ENCODE measurements at places on chromosomes 6 and 20. TPM values are rescaled to one million over a fixed set of nuclear protein-coding genes. Genes with fewer than 3 reads are reported as not detected.

DNA sequence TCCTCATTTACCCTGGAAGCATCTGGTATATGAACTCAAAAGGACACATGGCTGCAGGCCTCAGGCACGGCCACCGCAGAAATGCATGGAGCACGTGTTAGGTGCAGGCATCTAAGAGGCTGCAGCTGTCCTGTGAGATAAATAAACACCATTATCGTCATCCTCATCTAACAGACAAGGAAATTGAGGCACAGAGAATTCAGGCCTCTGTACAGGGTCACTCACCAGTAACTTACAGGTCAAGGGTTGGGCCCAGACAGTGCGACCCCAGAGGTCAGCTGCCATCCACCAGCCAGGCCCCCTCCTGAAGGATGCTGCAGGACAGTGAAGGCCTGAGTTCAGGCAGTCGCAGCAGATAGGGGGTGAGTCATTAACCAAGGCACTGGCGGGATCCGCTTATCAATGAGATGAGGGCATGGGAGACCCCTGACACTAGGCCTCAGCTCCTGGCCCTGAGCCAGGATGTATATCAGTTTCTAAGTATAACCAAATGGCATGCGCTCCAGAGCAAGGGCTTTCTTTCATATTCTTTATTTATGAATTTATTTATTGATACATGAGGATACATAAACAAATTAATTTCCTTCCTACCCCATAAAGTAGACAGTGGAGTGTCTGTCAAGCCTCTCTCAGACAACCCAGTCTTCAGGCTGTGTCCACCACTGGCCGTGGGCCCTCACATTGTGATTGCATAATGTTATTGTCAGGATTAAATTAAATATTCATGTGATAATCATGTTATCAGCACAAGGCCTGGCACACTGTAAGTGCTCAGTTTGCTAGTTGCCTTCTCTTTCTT is 316.9 kb downstream of the QKI start:
- no peak for DNase-seq

- DNase-seq, result peak; percentile 67
These were observed 1358.6 kb upstream of the GJE1 start for GRCh38 chr6:140774080-140774505.

DNA sequence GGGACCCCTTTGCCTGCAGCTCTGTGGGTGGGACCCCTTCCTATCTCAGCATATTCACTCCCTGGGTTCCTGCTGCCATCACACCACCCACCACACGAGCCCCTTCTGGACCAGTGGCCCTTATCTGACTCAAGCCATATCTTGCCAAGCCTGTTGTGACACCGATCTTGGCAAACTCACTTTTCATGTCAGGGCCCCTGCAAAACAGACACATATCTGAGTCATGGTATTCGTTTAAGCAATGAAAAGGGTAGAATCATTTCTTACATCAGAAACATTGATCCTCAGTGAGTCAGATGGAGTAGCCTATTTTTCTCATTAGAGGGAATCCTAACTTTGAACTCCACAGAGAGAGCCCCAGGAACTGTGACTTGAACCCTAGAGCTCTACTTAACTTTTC is 10.6 kb downstream of the RAET1E start:
- DNase-seq, result peak; percentile 46

- DNase-seq, result no peak
These were observed 81.9 kb upstream of the TULP1 start for GRCh38 chr6:35594503-35595186.

DNA sequence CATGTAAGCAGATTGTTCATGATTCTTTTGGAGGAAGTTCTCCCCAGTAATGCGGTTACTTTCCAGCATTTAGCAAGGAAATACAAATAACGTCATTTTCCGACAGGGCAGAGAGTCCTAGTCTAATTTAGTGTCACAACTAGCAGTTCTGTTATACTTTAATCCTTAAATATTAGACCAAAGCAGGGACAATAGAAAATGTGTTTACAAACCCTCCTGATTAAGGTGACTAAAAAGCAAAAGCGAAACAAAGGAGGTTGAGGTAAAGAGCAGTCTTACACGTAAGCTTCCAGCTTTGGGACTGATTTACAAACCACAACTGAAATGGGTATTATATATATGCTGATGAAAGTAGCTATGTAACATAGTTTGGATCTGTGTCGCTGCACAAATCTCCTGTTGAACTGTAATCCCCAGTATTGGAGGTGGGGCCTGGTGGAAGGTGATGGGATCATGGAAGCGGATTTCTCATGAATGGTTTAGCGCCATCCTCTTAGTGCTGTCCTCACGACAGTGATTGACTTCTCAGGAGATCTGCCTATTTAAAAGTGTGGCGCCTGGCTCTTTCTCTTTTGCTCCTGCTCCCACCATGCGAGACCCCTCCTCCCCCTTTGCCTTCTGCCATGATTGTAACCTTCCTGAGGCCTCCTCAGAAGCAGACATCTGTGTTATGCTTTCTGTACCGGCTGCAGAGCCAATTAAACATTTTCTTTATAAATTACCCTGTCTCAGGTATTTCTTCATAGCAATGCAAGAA is 81.9 kb downstream of the PLCB1 start:
- DNase-seq, result no peak

GRCh38 chr6:36204068-36204753 is 7.7 kb downstream of the BRPF3 start:
- no peak for DNase-seq

- DNase-seq, result peak; percentile 41
These were observed 9.4 kb upstream of the ARMC12 start for GRCh38 chr6:35727231-35727934.

DNA sequence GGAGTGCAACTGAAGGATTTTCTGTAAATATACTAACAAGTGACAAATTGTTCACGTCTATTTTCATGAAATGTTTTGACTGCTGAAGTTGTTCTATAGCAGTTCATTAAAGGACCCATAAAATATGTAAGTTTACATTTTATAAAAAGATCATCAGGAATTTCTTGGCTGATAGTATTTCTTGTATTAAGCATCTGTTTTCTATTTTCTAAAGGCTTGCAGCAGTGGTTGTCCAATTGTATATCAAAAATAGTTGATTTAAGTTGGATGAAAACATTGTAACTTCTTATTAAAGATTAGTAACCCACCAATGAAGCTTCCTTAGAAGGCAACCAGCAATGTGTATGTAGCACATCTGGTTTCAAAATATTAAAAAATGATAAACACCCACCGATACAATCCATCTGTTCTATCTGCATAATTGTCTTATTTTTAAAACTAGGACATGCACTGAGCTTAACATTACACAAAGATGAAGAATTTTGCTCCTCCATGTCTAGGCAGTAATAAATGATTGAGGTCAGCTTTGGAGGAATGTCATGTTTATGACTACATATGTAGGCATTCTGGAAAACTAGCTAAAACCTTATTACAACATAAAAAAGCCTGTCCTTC is 301.3 kb upstream of the TCF21 start:
- peak; percentile 53 for DNase-seq

DNA sequence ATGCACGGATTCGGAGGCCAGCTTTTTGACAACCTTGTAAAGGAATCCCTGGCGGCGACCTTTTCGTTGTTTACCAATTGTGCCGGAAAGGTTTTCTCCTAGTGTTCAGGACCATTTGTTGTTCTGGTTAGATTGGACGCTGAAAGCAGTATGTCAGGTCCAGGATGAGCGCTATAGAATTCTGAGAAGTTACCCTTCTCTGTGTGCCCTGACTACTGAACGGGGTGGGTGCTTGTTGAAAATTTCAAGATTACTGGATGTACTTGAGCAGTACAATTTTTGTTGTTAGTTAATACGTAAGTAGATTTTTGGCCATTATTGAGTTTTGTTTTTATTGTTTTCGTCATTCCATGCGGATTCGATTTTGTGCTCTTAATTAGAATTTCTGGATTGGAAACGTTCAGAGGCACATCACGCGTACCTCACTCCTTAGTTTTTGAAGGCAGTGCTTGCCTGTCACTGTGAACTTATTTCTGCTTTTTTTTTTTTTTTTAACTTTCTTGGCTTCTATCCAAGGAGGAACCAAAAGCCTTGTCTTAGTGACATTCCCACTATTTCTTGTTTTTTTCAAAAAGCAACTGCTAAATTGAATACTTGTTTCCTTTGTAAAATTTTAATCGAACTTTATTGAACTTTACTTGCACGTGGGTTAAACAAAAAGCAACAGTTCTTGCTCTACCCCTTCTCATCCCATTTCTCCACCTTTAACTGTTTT is 898 bp downstream of the XRN2 start:
- no peak for DNase-seq

DNA sequence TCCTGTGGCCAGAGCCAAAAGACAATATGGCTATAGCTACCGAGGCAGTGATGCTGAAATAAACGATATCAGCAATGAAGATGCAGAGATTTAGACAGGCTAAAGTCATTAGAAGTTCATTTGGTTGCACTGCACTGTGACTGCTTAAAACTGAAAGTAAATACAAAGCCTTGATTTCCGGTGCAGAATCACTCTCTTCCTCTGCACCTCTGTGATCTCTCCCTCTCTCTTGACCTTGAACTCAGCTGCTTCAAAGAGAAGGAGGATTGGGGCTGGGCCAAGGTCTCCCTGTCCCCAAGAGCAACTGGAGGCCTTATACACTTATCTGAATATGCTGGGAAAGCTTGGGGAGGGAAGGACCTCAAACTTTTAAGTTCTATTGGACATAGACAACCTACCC is 34.6 kb upstream of the SPACA1 start:
- no peak for DNase-seq

- peak; percentile 25 for DNase-seq
These were observed 8.6 kb downstream of the NKX2-2 start for GRCh38 chr20:21505161-21505809.

- DNase-seq, result no peak
These were observed 766 bp downstream of the SLC16A10 start for GRCh38 chr6:111087871-111088667.

GRCh38 chr20:51389543-51390264 is 152.8 kb downstream of the NFATC2 start:
- no peak for DNase-seq

- no peak for DNase-seq
These were observed 146.5 kb upstream of the FERMT1 start for GRCh38 chr20:6269168-6269873.

GRCh38 chr20:23664954-23665353 is 23.9 kb downstream of the CST4 start:
- no peak for DNase-seq

DNA sequence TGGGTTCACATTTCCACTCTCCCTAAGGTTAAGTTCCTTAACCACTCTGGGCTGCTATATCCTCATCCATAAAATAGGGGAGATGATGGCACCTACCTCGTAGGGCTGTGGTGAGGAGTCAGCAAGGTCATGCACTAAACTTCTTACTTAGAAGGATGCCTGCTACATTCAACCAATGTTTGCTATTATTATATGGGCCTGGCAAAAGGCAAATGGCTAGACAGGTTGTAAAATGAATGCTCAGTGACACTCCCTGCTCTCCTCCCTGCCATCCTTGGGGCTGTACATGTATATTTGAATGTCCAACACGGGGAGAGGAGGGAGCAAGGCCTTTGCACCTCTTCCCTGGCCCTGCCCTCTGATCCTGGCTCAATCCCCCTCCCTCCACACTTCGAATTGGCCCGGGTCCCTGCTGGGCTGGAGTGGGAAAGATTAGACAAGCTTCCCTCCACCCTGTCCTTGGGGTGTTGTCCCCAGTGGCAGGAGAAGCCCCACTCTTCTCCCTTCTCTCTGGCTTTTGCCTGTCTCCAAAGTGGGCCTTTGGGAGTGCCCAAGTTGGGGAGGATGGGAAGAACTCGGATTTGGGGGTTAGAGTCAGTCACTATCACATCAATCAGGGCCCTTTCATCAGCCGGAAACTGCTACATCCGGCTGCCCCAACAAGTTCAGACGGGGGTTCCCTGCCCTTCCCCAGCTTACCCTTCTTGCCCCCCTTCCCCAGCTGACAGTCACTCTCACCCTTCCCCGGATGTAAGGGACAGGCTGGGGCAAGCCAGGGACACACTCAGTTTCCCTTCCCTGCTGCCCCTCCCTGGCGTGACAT is 36.3 kb upstream of the VEGFA start:
- DNase-seq, result no peak

GRCh38 chr6:144666781-144667180 is 381.6 kb downstream of the UTRN start:
- no peak for DNase-seq

DNA sequence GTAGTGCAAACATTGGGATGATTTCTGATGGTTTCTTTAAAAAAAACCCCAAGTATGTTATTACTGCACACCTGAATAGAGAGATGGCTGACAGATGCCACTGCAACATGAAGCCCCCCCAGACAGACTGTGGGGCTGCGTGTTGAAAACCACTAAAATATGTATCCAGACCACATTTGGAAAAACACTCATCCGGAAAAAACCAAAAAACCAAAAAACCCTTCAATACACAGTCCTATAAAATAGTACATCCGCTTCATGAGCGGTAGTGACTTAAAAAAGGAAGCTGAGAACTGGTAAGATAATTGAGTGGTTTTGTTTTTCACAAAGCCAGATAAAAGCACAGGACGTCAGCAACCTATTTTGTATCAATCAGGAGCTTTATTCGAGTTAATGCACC is 47.1 kb upstream of the EDN3 start:
- DNase-seq, result no peak

- peak; percentile 16 for DNase-seq
These were observed 36.8 kb upstream of the L3MBTL3 start for GRCh38 chr6:129981598-129981997.

GRCh38 chr6:166751051-166751595 is 124.1 kb upstream of the RPS6KA2 start:
- DNase-seq, result no peak

DNA sequence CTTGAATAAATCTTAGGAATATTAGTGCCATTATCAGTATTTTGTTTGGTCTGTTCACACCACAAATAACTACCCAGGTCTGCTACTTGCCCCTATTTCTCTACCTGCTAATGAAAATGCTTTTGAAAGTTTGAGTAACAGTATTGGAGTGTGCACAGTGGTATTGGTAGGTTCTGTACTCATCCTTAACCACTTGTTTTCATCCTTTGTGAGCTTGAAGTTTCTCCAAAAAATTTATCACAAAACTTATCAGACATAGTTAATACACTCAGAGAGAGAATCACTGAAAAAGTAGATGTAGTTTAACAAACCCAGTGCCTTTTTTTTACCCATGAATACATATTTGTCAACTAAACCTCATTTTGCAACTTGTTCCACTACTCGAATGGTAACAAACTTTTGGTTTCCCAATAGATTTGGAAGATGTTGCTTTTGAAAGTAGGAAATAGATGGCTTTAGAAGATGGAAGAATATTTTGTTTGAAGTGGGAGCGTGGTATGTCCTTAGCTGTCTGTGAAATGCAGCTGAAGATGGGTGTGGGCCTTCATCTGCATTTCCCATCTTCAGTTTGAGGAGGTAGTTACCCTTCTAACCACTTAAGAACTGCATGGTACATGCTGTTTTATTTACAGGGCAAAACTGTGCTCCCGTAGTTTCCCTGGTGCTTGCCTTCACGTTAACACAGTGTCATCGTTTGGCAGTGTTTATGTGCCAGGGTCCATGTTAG is 9.0 kb downstream of the PTPN1 start:
- DNase-seq, result no peak

Gene C20orf141
- total RNA-seq, result not detected

Gene SPATS1
- not detected for total RNA-seq

Gene LST1
- total RNA-seq, result not detected

Gene CRISP3
- total RNA-seq, result not detected

Gene TGM2
- 447 TPM for total RNA-seq

Gene EYS
- total RNA-seq, result not detected

Gene CNKSR3
- total RNA-seq, result 18.8 TPM

Gene C6orf58
- 0.27 TPM for total RNA-seq

Data from HFFc6 (cell line).